ENCODE measurements at places on chromosomes 13 and 19.
A peak's percentile ranks its signal among the peaks of the same experiment; 100 is the strongest.

- DNase-seq, result peak; percentile 55
Measured at GRCh38 chr13:51760592-51760991, 43.4 kb downstream of the DHRS12 start.

- no peak for DNase-seq
Measured at GRCh38 chr13:98798849-98799645, 46.6 kb upstream of the SLC15A1 start.

- no peak for DNase-seq
Measured at GRCh38 chr13:94112227-94112626, 367.3 kb downstream of the DCT start.

DNA sequence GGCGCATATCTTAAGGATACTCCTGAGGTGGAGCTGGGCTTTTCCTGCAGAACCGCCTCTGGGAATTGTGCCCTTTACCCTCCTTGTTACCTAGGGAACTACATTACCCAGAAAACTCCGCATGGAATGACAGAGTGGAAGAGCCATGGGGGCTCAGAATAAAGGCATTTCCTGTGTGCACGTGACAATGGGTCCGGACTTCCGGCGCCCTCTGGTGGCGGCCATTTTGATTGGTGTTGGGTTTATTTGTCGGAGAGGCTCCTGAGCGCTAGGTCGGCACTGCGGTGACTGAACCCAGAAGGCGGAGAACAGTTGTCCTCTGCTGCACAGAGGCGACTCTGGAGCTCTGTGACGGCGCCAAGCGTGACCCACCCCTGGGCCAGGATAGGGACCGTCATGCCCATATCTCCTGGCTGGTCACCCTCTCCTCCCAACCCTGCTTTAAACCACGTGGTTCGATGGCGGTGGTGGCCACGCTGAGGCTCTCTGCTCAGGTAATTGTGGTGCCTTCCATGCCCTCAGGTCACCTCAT lies at the start of gene ZNF587B:
Gene ZNF587B, plus strand, starts transcription at position 229 of the 532 bp plus-strand sequence. Its CDS starts 230 bp downstream, at position 459.
- DNase-seq, result peak; percentile 10

GRCh38 chr13:49098198-49098597 lies 121.9 kb upstream of the MLNR start:
- DNase-seq, result no peak

GRCh38 chr19:3369337-3370213 lies 3.2 kb downstream of the NFIC start:
- no peak for DNase-seq

GRCh38 chr13:113142876-113143275 lies 15.6 kb upstream of the PROZ start:
- DNase-seq, result no peak

DNA sequence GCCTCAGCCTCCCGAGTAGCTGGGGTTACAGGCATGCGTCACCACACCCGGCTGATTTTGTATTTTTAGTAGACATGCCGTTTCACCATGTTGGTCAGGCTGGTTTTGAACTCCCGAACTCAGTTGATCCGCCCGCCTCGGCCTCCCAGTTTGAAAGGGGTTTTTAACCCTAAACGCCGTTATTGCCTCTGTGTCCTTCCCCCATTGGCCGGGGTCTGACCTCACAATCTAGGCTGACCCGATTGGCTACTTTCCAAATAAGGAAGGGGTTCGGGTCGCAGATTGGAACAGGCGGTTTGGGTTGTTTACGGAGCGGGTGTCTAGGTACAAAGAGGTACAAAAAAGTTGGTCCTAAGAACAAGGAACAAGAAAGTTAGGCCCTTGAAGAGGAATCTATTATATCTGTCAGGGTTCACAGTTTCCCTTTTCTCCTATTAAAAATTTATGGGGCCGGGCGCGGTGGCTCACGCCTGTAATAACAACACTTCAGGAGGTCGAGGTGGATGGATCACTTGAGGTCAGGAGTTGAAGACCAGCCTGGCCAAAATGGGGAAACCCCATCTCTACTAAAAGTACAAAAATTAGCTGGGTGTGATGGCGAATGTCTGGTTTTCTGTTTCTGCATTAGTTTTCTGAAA lies 1.0 kb downstream of the ZNF253 start:
- DNase-seq, result peak; percentile 9

DNA sequence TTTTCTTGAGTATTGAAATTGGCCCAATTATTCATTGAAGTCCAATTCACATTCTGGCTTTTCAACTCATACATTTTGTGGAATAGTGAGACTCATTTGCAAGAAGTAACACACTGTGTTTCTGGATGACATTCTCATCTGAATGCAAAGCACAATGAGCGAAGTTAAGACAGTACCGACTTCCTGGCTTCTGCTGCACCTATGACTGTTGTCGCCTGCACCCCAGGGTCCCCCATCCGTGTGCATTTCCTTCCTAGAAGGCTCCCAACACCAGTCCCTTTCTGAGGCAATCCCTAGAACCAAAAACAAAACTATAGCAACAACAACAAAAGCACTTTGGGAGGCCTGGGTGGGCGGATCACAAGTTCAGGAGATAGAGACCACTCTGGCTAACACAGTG lies 183.3 kb downstream of the SHISA2 start:
- no peak for DNase-seq

GRCh38 chr19:10291554-10292205 lies 1.9 kb downstream of the ICAM5 start:
- DNase-seq, result no peak

DNA sequence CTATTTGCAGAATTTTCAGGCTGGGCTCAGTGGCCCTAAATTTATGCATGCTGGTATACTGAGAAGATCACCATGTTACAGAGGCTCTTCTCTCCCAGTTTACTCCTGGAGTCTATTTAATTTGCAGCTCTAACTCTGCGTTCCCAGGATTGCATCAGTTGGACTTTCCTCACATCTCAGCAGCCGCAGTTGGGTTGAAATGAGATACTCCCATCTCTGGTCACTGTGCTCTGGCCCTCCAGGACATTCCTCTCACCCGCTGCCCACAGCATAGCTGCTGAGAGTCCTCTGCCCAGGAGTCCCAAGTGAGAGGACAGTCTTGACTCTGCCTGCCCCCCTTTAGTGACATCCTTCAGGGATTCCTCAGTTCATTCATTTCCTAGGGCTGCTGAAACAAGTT lies 150.9 kb downstream of the LACC1 start:
- no peak for DNase-seq

- no peak for DNase-seq
Measured at GRCh38 chr13:93378184-93378583, 151.6 kb downstream of the GPC6 start.

DNA sequence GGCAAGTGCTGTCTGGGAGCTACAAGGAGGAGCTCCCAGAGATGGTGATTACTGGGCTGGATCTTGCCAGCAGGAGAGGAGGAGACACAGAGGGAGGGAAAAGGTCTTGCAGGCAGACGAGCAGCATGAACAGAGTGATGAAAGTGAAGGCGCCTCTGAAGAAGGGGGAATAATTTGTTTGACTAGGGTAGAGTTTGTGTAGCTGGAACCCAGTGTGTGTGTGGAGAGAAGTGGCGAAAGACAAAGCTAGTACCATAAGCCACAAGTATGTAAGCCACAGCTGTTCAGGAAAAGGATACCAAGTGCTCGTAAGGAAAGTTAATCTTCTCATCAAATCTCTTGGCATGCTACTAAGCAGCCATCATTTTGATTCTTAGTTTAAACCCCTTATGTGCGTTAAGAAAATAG lies 5.4 kb downstream of the FLT1 start:
- DNase-seq, result no peak

- no peak for DNase-seq
Measured at GRCh38 chr13:43289470-43290255, 266.3 kb downstream of the DNAJC15 start.

- no peak for DNase-seq
Measured at GRCh38 chr19:55353803-55354697, 469 bp downstream of the COX6B2 start.

GRCh38 chr19:23917856-23918255 lies 3.2 kb downstream of the ZNF726 start:
- DNase-seq, result no peak
